Urothelium cell line (cell line): ENCODE measurements at places on chromosomes 2 and 18.

DNA sequence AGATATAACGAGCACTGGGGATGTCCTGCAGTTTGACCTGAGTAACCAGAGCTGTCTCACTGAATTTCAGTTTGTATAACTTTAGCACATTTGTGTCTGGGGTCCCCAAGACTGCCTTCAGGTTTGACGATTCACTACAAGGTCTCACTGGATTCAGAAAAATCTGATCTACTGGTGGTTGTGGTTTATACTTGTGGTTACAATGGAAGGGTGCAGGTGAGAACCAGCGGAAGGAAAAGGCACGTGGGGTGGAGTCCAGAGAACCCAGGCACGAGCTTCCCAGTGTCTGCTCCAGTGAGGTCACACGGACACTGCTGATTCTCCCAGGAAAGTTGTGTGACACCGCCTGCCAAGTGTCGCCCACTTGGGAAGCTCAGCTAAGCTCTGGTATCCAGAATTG, 126.0 kb downstream of the ZNF236 start:
- no peak for DNase-seq

DNA sequence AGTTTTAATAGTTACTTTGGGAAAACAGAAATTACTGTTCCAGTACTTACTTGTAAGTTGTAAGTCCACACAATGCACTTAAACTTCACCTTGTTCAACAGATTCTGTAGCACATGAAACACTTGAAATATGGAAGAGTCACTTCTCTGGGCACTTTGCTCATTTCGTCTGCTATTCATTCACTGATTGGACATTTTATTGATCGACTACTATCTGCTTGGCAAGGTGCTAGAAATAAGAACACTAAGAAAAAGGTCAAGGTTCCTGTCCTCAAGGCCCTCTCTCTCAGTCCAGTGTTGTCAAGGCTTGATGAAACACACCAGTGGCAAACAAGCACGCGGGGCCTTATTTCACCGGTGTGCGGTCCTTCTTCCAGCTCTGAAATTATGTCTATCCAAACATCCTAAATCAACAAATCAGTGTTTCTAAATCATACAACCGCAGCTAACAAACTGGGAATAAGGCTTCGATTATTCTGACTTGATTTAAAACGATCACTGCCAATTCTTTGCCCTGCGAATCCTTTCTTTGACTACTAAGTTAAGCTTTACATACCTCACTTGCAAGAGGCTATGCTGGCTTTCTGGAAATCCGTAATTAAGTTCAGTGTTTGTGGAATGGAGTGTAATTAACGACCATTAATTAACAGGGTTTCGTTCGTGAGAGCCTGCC, 780 bp upstream of the ITGAV start:
- no peak for DNase-seq

- DNase-seq, result no peak
These were observed 489.8 kb upstream of the FANCL start for GRCh38 chr2:58730764-58731487.

DNA sequence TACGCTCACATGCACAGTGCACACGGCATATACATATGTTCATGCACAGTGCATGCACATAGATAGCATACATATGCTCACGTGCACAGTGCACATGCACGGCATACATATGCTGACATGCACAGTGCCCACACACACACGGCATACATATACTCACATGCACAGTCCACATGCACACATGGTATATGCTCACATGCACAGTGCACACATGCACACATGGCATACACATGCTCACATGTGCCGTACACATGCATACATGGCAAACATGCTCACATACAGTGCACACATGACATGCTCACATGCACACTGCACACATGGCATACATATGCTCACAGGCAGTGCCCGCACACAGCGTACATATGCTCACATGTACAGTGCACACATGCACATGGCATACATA, 97.7 kb upstream of the CTDP1 start:
- no peak for DNase-seq

DNA sequence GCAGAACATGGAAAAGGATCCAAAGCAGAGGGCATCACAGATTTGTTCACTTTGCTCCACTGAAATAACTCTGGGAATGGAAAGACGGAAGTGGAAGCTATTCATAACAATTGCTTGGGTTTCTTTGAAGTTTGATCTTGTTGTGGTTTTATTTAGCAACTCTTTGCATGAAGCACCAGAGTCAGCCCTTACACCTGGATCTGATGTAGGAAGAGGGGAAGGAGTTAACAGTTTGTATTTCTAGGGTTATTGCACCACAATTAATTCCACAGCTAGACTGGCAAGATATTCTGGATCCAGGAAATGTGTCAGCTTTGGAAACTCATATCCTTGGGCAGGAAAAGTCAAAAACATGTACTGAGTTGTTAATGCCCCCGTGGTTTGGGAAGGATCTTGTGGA, 1143.4 kb downstream of the CNTNAP5 start:
- no peak for DNase-seq

- no peak for DNase-seq
These were observed 42.3 kb downstream of the GATA6 start for GRCh38 chr18:22211657-22212056.

GRCh38 chr2:162732946-162733698, 105.4 kb downstream of the KCNH7 start:
- DNase-seq, result no peak

DNA sequence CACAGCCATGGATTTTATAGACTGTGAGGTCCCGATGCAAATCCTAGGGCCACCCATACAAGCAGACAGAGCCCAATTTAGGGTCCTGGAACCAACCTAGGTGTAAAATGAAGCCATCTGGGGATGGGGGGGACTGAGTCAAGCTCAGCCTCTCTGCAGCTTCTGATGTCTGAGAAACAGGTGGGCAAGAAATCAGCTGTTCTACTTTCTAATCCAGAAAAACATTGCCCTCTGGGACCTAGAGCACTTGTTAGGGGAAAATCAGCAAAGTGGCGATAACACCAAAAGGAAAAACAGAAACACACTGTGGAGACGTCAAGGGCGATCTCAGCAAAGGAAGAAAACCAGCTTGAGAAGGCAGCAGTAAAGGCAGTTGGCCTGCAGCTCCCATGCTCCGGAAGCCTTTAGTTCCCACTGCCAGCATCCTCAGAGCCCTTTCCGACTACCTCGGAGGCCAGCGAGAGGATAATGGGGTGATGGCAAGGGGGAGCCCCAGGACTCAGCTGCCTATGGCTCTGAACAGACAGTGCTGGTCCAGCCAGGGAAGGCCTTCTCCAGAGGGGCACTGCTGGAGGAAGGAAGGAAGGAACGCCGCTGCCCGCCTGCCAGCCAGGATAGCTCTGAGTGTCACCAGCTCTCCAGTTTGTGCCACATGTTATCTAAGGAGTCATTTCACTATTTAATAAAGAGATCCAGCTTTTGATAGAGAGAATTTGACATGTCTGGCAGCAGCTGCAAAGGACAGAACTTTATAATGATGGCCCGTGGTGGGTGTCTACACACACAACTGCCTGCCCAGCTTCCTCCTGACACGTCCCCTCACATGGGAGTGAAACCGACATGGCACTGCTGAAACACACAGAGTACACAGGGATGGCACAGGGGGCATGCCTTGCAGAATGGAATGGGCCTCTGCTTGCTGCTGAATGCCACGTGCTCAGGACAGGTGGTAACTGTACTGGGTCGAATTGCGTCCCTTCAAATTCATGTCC, 37.7 kb downstream of the HS1BP3 start:
- no peak for DNase-seq

GRCh38 chr2:203739351-203739750, 32.9 kb downstream of the CD28 start:
- DNase-seq, result no peak

- DNase-seq, result no peak
These were observed 453.8 kb upstream of the MC4R start for GRCh38 chr18:60826346-60826745.

- DNase-seq, result peak; percentile 90
These were observed 21.4 kb downstream of the DLGAP1 start for GRCh38 chr18:4433717-4434116.

GRCh38 chr2:106996171-106996769, 110.3 kb upstream of the ST6GAL2 start:
- no peak for DNase-seq

DNA sequence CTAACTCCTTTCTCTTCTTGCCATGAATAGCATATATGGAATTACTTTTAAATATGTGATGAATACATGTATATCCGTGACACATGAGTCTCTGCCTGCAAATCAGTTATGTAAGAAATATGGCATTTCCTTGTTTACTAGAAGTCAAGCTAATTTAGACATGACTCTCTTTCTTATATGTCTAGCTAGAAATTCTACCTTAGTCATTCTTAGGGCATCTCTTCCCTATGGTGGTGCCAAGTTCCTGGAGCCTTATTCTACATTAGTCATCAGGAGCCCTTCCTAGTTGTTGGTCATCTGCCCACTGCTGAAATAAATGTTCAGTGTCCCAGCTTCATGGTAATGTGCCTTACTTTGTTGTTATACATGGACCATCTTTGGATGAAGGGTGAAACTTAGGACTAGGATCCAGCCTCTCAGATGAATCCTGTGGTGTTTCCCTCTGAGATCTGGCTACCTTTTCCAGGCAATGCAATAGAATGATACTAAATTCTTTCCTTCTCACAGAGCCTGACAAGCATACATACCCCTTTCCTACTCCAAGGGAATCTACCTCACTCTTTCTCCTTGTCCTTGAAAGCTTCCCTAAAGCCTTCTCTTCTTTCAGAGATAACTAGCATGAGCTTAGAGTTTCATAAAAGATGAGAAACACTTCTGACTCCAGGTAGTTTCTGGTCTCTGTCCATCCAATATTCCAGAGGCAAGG, 415.3 kb upstream of the VWC2L start:
- DNase-seq, result peak; percentile 62

GRCh38 chr2:225889452-225889851, 489.9 kb downstream of the NYAP2 start:
- DNase-seq, result peak; percentile 35

GRCh38 chr2:226030788-226031646, 631.5 kb downstream of the NYAP2 start:
- peak; percentile 81 for DNase-seq

GRCh38 chr2:199910338-199911051, 598 bp upstream of the C2orf69 start:
- DNase-seq, result no peak

DNA sequence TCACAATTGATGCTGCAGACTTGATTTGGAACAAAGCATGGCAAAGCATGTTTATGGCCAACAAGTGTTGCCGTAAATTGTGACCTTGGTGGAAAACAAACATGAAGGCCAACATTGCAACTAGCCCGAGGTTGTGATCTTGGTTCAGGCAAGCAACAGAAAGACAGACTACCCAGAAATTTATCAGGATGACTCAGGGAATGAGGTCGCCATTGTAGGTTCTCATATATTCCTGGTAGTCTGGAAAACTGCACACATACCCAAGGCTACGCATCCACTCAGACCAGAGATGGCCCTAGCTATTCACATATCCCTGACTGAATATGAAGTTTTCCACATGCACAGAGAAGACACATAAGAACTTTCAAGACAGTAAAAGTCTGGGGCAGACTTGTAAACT, 30.1 kb downstream of the CYP1B1 start:
- no peak for DNase-seq

DNA sequence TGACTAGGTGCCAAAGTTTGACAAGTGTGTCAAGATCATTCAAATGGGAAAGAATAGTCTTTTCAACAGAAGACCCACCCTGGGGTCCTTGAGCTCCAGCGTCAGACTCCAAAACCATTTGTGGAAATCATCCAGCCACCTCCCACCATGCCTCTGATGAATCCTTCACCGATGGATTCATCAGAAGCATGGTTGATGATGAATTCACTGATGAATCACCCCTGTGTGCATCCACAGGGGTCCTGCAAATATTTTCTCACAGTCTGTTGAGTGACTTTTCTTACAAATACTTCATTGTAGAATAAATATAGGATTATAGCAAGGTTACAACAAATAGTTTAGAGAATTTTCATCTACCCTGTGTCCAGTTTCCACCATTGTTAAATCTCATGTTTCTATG, 4.3 kb downstream of the UGT1A9 start:
- no peak for DNase-seq

DNA sequence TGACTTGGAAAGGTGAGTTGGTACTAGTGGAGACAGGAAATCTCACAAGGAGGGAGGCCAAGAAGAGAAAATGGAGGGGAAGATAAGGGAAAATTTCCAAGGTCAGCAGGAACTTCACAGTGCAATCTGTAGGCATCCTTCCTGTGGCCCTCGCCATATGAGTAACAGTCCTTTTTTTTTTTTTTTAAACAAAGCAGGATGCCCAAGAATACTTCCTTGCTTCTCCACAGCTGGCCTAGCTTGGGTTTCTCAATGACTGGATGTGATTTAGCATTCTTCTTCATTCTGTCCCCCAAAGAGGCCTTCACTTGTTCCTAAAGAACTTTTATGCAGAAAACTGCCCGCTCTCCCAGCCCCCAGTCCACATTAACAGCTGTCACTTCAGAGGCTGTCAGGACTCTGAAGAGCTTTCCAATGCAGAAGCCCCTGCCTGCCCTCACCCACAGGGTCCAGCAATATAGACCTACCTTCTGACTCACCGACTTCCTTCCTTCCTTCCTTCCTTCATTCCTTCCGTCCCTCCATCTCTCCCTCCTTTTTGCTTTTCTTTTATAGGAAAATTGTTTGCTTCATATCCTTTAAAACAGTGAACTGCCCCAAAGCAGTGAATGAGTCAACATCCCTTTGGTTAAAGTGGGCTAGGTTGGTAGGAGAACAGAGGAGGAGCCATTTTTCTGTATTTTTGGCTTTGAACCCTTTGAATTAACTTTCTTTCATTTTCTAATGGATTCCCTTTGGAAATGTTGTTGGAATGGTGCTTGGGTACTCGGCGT, 172.0 kb downstream of the MGAT5 start:
- no peak for DNase-seq

GRCh38 chr2:68251855-68252399, 405 bp downstream of the PPP3R1 start:
- DNase-seq, result peak; percentile 34

DNA sequence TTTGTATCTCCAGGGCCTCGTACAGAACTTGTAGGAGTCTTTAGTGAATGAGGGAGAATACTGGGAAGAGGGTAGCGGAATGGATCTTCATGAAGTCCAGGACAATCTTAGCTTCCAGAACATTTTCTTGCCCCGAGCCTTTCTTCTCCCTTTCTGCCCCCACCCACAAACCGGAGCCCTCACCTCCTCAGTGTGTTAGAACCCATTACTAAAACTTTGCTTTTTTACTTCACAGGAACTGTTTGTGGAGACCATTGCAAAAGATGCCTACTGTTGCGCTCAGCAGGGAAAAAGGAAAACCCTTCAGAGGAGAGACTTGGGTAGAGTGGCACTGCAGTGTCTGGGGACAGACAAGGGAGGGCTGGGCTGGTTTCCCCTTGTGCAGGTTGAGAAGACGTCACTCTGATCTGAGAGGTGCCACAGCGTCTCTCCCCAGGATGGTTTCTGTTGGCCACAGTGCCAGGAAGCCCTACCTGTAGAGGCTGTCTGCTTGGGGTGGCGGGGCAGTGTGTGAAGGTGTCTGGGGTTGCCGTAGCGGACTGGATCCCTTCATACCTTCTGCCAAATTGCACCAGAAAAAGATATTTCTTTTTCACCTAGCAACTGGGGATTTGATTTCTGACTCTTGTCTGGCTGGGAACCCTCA, 786 bp downstream of the POLE4 start:
- DNase-seq, result no peak

DNA sequence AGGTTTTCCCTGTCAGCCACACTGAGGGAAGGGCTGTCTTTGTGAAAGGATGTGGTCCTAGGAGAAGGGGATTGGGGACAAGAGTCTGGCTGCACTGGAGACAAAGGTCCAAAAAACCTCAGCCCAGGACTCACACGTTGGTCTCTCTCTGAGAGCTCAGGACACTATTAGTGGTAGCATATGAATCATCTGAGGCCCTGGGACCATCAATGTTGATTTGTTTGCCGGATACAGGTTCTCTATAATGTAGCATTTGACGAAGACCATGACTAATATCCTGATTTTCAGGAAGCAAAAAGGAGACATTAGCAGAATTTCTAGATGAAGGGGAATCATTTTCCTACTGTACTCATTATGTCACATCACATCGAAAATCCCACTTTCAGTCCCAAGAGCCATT, 22.2 kb upstream of the DNAH6 start:
- DNase-seq, result no peak
